ENCODE measurements at places on chromosomes 16 and 17. TPM values are rescaled to one million over a fixed set of nuclear protein-coding genes. Genes with fewer than 3 reads are reported as not detected.

The PLXDC1 gene
- under 0.01 TPM for total RNA-seq

The DRC3 gene
- 2.9 TPM for total RNA-seq

The HBQ1 gene
- not detected for total RNA-seq

The VMO1 gene
- total RNA-seq, result not detected

The IGSF6 gene
- total RNA-seq, result not detected

The TMEM231 gene
- total RNA-seq, result 14.0 TPM

The RAB11FIP4 gene
- total RNA-seq, result 1.4 TPM

The MYO15A gene
- total RNA-seq, result 0.27 TPM

The CA5A gene
- total RNA-seq, result not detected

The KATNIP gene
- 17.4 TPM for total RNA-seq

The KRT33A gene
- total RNA-seq, result not detected

The C1QTNF8 gene
- total RNA-seq, result not detected

The TNFRSF13B gene
- total RNA-seq, result not detected

The GUCY2D gene
- not detected for total RNA-seq

The MT4 gene
- not detected for total RNA-seq

The ORAI3 gene
- total RNA-seq, result 19.8 TPM

The MMD gene
- total RNA-seq, result 7.8 TPM

The GPRC5C gene
- 0.74 TPM for total RNA-seq

The ZNF19 gene
- 4.6 TPM for total RNA-seq

The ITGB4 gene
- 56.9 TPM for total RNA-seq

The TEKT5 gene
- not detected for total RNA-seq

Data from A375 (cell line).